ENCODE measurements at places on chromosomes 6 and 20. TPM values are rescaled to one million over a fixed set of nuclear protein-coding genes. Genes with fewer than 3 reads are reported as not detected.

- DNase-seq: no peak
Measured at GRCh38 chr6:6724539-6725467, 136.3 kb downstream of the LY86 start.

DNA sequence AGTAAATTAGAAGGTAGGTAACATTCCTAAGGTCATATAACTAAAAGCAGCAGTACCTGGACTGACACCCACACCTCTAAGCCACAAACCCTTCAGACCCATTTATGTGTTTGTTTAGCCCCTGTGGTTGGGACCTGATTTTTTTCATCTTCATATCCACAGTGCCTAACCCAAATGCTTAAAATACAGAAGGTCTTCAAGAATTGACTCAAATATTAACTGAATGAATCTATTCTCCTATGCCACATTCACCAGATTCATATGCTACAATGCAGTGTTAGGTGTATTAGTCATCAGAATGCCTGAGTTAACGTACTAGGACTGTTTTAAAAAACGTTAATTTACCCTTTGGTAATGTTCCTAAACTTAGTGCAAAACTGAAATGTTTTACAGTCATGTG lies 124.8 kb downstream of the AHI1 start:
- no peak for DNase-seq

GRCh38 chr20:36975099-36975818 lies 23.8 kb upstream of the SAMHD1 start:
- DNase-seq: no peak

DNA sequence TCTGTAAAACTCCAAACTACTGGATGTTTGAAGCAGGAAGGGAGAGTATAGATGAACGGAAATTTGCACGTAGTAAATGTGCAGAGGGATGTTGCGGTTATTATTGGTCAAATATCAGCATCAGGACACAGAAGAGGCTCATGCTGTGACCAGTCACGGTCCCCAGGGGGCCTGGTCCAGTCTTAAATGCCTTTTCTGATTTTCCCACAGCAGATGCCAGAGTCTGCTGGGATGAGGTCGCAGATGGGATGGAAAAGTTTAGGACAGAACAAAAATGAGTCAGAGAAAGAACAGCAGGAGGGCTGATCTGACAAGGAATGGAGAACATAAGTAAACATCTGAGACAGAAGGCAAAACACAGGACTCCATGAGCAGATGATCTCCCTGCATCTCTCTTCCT lies 11.7 kb upstream of the SIRPG start:
- DNase-seq: no peak

DNA sequence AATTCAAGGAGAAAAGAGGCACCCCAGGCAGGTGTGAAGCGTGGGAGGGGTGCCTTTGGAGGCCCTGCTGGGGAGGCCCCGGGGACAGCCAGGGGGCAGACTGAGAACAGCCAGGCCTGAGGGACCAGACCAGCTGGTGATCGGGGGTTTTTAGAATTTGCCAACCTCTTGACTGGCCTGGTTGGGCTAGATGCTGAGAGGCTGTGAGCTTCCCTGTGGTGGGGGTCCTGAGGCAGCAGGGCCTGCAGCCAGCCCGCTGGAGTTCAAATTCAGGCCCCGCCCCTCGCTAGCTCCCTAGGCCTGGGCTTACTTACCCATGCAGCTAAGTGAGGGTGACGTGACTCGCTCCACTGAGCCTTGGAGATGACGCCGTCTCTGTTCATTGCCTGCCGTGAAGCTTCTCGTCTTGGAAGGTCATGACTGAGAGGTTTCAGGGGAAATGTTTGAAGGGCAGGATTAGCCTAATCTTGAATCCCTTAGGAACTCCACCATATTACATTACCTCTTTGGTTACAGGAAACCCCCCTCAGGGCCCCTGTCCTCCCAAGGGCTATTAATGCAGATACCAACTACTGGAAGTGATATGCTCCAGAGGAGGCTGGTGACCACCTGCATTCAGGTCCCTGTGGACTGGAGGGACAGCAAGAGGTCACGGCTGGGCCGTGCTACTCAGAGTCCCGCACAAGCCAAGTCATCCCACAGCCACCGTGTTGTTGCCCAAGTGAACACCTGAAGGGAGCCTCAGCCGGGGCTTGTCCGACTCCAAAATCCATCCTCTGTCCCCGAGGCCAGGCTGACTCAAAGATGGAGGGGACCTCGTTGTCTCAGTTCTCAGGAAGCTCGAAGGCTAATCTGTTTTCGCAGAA lies 73.9 kb upstream of the DUSP22 start:
- no peak for DNase-seq

GRCh38 chr6:9403736-9404135 lies 968.4 kb upstream of the SLC35B3 start:
- no peak for DNase-seq

DNA sequence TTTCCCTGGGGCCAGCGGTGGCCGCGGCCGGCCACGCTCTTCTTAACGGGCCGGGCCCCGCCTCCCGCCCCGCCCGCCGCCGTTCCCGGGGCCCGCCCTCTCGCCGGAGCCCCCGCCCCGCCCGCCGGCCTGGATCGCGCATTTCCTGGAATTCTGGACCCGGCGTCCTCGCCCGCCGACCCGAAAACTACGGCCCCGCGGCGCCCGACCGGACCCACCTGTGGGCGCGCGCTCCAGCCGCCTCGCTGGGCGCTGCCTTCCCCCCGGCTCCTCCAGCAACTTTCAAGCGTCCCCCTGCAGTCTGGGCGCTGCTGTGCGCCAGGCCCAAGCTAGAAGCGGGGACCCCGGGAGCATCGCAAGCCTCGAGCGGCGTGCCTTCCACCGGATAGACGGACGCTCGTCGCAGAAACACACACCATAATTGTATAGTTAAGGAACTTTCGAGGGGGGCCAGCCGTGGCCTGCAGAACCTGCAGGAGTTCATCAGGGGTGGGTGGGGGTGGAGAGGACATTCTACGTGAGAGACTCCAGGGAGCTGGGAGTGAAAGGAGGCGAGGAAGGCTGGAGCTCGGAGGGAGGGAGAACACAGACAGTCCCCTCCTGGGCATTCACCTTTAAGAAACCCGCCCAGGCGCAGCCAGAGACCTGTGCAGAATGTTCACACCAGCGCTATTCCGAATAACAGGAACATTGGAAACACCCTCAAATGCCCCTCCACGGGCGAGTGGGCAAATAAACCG lies at the start of gene ADA:
Gene ADA, minus strand, starts transcription at position 16 of the 740 bp plus-strand sequence. CDS start 92 bp downstream, outside the sequence.
- no peak for DNase-seq

Gene ID4
- 134 TPM for polyA plus RNA-seq

Gene SLC22A16
- polyA plus RNA-seq: 0.67 TPM

Gene NDUFAF4
- polyA plus RNA-seq: 24.7 TPM

Gene ESR1
- 1.2 TPM for polyA plus RNA-seq
